ENCODE measurements at places on chromosomes 12 and 14. TPM values are rescaled to one million over a fixed set of nuclear protein-coding genes. Genes with fewer than 3 reads are reported as not detected.

The FGD6 gene
- 0.71 TPM for total RNA-seq

The GLT8D2 gene
- not detected for total RNA-seq

The TMEM30B gene
- total RNA-seq = 0.48 TPM

The TBX5 gene
- total RNA-seq = not detected

The PZP gene
- total RNA-seq = not detected

The ACVRL1 gene
- not detected for total RNA-seq

The SLCO1B1 gene
- total RNA-seq = not detected

The ERP27 gene
- 7.2 TPM for total RNA-seq

The ALDH2 gene
- 0.25 TPM for total RNA-seq

The NFE2 gene
- total RNA-seq = not detected
